Activated gamma-delta T cell treated with anti-CD3 and anti-CD28 coated beads, Interleukin-2, amount 50 U/mL, for 16 hours (primary cell): ENCODE measurements at places on chromosomes 6 and 20.

GRCh38 chr6:44494011-44494501 lies 106.5 kb downstream of the CDC5L start:
- no peak for DNase-seq

- no peak for DNase-seq
Measured at GRCh38 chr20:59455402-59456341, 148.7 kb upstream of the PHACTR3 start.

DNA sequence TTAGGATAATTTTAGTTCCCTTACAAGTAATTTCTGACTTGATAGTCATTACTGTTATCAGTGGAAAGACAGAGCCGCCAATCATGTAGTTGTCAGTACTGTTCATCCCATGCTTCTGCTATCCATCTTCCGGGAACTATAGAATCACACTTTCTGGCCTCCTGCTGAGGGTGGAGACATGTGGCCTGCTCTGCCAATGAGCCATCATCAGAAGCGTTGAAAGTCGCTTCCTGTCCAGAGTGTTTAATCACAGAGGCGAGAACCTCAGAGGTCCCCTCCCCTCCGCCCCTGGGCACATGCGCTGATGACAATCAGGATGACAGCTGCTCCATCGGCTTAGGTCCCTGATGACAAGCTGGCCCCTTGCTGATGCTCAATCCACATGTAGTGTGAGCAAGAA lies 3.0 kb downstream of the DDO start:
- DNase-seq: no peak

GRCh38 chr6:68256391-68256790 lies 378.7 kb upstream of the ADGRB3 start:
- no peak for DNase-seq

GRCh38 chr6:25456249-25457040 lies 177.3 kb downstream of the CARMIL1 start:
- DNase-seq: no peak

- DNase-seq: no peak
Measured at GRCh38 chr6:26404546-26404945, 2.5 kb downstream of the BTN3A1 start.

DNA sequence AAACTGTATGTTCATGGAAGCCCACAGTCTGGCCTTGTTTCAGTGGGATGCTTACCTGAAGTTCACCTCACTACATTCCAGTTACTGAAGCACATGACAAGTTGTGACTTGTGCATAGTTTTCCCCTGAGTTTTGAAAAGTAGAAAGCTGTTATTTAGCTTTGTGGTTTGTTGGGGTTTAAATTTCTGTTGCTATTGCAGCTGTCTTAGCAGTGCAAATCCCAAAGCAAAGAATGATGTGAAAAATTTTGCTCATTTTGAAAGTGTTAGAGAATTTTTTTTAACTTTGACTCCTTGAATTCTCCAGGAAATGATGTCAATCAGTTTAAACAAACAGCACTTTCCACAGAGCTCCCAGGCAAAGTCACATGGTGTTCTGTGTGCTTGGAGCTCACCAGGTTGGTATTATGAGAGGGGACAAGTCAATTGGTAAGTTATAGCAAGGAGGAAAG lies 268.4 kb downstream of the ADGRG6 start:
- no peak for DNase-seq

- DNase-seq: no peak
Measured at GRCh38 chr20:57747861-57748481, 38.2 kb upstream of the PMEPA1 start.
